ENCODE measurements at places on chromosomes 5 and 9.

DNA sequence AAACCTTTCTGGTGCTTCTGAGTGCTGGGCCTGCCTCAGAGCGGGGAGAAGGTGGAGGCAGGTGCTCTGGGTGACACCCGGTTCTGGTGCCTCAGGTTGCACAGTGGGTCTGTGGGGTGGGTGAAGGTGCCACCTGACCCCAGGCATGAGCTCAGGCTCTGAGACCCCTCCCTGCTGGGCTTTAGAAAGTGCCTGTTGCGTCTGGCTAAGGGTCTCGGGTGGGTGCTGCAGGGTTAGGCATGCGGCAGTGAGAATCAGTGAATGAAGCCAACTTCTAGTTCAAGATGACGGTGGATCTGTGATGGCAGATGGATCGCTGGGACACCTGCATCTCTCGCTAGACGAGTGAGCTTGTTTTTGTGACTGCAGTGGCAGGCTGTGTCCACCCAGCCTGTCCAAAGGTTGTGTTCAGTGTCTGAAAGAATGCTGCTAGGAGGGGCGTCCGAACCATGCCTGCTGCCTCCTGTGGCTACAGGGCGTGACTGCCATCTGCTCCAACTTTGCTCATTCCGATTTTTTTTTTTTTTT is 5.0 kb downstream of the SQSTM1 start:
- DNase-seq = no peak

DNA sequence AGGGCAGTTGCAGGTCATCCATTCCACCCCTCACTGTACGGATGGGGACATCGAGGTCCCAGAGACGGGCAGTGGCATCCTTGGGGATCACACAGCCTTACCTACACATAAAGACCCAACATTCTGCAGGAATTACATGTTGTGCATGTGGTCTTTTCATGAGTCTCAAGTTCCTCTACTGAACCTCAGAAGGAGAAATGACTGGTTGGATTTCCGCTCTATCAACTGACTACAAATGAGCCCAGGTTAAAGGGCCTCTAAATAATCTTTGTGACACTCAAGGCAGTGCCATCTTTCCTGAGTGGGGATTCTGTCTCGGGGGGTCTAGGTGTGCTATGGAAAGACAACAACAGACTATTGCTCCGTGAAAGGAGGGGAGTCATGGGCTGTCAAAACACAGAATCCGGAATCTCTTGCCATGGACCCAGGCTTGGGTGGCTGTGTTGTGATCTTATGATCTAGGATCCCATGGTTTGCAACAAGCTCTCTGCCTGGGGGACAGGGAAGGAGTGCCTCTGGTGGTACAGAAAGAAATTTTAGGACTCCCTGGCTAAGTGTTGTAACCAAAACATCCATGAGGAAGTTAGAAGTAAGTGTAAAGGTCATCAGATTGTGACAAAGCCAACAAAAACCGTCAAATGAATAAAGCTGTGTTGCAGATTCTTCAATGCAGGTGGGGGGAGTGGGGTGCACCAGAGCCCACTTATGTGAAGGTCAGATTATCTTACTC is 1.9 kb upstream of the SLC31A2 start:
- DNase-seq = no peak

DNA sequence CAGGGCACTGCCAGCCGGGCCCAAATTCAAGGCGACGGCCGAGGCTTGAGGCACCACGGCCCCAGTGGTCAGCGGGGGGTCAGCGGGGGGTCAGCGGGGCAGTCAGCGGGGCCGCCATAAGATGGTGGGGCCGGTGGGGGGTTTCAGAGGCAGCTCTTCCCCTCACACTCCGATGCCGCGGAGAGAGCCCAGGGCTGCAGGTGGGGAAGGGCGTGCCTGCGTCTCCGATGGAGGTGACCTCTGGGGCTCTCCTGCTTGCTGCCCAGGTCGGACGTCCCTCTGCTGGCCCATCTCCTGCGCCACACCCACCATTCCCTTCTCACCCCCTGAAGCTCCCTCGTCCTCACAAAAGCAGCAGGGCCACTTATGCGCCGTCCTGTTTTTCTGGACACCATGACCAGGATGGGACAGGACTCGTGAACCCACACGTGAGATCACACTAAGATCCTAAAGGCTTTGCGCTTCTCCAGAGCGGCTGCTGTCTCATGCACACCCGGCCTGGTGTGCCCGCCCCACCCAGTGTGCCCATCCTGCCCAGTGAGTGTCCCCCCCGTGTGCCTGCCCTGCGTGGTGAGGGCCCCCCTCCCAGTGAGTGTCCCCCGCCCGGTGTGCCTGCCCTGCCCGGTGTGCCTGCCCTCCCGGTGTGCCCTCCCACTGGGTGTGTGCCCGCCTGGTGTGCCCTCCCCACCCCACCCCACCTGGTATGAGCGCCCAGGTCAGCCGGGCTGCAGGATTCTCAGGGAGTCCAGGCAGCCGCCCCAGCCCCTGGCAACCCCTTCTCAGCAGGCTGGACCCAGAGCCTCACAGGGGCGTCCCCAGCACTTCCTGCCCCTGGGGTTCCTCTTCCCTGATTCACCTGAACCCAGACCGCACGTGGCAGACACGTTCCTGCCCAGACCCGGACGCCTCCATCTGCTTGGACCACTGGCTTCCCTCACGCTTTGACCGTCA is 48.7 kb upstream of the NKD2 start:
- no peak for DNase-seq

DNA sequence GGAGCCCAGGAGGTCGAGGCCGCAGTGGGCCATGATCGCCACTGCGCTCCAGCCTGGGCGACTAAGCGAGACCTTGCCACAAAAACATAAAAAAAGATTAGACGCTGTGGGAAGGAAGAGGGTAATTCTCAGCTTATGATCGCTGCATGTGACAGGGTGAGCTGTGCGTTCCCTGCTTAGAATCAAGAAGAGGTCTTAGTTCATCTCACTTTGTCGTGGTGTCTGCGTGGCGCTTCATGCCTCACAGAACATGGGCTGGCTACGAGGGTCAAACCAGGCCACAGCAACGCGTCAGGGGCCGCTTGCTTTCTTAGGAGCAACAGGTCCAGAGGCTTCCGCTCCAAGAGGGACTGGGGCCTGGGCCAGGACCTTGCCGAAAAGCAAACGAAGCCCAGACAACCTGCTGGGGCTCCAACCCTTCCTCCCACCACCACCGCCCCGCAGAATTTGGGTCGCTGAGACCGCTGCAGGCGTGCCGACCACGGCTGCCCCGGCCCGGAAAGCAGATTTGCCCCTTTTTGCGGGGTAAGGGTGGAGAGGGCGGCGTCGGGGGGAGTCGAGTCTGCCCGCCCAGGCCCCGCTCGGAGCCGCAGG is 10.0 kb upstream of the GRIN1 start:
- DNase-seq = peak; percentile 40
